ENCODE measurements at places on chromosomes 2 and 18.

DNA sequence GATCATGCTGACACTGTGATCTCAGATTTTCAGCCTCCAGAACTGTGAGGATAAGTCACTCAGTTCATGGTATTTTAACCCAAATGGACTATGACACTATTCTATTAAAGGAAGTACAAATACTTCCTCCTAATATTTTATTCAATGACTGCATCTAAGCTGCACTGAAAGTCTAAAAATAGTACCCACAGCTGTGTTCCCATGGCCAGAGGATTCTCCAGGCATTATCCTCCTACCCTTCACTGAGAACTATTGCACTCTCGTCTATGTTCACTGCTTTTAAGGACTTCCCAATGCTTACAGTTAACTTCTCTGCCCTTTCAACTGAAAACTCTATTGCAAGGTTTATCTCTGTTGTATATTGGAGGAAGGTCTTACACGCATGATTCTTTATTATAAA, 15.2 kb downstream of the LRATD1 start:
- DNase-seq, result no peak

DNA sequence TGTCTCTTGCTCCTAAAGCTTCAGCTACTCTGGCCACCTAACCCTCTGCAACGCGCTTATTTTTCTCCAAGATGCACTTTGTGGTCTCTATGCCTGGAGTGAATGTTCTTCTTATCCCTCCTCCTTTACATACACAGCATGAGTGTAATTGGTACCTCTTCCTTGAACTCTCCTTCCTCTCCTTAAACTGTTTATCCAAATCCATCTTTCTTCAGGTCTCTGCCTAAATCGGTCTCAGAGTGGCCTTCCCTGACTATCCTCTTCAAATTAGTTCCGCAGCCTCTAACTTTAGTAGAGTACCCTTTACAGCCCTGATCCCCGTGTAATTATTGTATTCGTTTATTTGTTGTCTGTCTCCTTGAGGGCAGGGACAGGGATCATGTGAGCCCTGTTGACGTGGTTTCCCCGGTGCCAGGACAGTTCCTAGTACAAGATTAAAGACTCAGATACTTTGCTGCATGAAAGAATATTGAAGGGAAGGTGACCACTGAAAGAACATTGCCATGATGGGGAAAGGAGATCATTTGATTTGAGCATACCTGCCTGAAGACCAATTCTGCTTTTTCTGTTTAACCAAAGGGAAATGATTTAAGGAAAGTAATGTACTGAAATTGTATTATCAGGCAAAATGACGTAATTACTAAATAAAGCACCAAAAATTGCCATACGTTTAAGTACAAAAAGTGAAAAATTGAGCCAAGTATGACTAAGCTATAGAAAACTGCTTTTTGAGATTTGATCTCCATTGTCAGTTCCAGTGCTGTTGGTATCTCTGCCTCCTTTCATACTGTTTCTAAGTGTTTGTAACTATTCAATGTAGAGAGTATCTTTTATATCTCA, 1.2 kb downstream of the CNOT9 start:
- no peak for DNase-seq

DNA sequence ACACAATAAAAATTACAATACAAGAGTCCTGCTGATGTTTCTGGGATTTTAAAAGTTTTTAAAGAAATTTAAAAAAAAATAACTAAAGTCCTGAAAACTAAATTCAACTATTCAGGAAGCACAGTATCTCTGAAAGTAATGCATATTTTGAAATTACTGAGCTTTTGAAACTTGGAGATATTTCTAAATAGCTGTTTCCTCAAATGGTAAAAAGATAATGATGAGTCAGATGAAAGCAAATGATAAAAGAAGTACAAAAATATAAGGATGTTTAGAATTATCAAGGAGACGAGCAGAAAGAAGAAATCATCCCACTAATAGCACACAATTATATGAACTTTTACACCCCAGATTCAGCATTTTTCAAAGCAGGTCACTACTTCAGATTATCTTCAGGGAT, 90.2 kb upstream of the SLC25A52 start:
- no peak for DNase-seq

GRCh38 chr2:132252191-132252893, 90.6 kb upstream of the ANKRD30BL start:
- no peak for DNase-seq

GRCh38 chr2:2579814-2580213, 248.7 kb upstream of the MYT1L start:
- no peak for DNase-seq

DNA sequence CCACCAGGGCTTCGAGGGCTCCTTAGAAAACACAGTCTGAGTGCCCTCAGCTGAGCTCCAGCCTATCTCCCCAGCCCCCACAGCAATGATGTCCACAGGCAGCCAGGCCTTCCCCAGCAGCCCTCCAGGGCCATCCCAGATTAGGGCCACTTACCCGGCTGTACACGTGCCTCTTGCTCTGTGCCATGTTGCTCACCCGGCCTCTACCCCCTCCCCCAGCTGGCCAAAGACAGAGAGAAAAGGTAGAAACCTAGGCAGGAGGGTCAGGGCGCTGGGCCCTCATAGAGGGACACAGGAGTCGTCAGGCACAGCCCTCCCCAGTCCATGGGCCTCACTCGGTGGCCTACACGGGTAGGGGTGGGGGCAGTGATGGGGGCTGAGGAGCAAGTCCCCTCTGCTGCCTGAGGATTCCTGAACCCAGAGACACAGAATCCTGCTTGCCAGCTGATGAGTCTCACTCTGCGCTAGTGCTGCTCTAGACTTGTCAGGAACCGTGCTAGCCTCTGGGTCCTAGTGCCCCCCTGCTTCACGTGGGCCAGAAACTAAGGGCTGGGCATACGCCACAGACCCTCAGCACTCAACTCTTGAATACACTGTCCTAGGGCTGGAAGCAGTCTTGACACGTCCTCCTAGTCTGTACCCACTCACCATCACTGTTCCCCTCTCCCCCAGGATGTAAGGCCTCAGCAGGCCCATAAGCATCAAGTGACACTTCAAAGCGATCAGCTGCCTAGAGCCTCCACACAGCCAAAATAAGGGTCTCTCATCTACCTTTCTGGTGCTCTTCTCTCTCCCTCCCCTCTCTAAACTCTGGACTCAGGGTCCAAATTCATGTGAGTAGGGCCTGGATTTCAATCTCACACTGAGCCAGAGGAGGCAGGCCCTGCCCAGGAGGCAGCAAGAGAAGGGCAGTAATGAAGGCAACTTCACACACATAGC, at the start of gene DCTN1:
Gene DCTN1, minus strand, starts transcription at position 461 of the 939 bp plus-strand sequence. Its CDS starts 274 bp downstream, at position 187.
- DNase-seq, result no peak

DNA sequence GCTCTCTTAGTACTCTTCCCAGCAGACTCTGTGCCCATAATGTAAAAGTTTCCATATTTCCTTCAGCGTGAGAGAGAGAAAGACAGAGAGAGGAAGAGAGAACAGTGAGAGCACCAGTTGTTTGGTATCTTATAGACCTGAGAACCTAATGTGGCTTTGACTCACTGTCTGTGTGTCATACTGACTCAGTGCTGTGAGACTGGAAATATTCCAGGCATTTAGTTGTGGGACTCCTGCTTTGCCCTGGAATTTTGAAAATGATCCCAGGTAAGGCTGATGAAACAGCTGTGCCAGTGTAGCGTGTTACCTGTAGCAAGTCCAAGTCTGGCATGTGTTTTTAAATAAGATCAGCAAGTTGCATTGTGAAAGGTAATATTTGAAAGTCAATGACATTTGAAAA, 87.9 kb upstream of the KCNH7 start:
- DNase-seq, result no peak

DNA sequence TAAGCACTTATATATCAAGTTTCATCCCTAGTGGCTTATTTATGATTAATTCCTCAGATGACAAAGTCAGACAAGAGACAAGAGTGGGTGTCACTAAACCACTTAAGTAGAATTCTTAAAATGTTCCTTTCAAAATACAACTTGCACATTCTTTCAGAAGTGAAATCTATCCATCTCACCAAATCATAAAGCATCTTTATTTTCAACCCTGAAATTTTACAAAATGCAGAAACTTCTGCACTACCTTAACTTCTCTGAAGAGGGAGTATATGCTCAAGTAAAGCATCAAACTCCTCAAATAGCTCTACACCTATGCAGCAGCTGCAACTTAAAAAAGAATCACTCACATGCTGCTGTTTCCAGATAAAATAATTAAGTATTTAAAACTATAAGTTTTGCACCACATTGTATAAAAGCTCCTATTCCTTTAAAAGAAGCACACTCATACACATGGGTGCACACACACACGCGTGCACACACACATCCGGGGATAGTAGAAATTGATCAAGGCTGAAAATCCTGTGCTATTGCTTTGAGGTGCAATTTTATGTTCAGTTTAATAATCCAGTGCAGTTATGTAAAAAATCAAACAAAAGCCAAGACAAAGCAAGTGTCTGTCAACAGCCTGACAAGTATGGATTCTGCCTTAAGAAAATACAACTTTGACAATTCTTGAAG, 244.5 kb downstream of the TCF4 start:
- no peak for DNase-seq

DNA sequence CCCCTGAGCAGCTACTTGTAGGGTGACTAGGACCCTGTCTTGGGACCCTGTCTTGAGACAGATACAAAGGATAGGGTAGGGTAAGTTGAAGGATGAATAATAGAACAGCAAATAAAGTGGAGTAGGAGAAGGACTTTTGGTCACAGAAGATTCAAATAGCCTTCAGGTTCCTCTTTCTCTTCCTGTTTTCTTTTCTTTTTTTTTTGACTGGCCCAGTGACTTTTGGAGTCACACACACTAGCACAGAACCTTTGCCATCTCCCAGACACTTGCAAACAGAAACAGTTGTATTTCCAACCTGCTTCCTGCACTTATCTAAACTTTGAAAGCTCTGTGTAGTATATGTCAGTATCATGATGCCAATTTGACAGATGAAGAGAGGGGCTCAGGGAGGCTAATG, 108.2 kb downstream of the TDRD15 start:
- DNase-seq, result no peak

GRCh38 chr18:8603663-8604520, 5.3 kb upstream of the RAB12 start:
- no peak for DNase-seq

GRCh38 chr18:7755753-7756475, 188.8 kb downstream of the PTPRM start:
- no peak for DNase-seq

DNA sequence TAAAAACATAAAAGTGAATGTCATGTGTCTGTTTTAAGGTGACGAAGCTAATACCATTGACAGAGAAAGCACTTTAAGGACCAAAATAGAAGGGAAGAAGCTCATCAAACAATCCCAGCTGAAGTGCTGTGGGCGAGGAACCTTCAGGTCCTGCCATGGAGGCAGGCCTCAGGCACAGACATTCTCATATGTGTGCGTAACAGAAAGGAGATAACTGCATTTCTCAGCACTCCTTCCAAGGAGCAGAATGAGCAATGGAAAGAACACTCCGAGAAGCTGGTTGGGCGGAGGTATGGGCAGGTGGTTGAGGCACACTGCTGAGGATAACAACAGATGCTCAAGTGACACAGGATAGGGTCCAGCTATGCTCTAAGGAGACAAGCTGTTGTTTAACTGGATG, 42.4 kb downstream of the PKDCC start:
- DNase-seq, result no peak

DNA sequence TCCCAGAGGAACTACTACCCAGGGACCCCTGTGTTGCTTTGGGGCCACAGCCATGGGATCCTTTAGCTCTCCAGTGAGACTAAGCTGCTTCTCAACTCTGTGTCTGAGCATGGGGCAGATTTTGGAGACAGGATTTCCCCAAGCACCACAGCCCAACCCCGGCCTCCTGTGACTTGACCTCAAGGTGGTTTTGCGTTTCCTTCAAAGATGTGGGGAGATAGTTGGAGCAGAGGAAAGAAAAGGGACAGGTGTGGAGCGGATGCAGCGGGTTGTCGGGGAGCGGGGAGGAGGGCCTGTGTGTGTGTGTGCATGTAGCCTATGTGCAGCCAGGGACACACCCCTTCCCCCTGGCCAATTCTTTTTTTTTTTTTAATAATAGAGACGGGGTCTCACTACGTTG, 10.2 kb downstream of the ARID5A start:
- no peak for DNase-seq

Measured in CD8-positive, alpha-beta memory T cell (primary cell).